ENCODE measurements at places on chromosomes 2 and 18.

DNA sequence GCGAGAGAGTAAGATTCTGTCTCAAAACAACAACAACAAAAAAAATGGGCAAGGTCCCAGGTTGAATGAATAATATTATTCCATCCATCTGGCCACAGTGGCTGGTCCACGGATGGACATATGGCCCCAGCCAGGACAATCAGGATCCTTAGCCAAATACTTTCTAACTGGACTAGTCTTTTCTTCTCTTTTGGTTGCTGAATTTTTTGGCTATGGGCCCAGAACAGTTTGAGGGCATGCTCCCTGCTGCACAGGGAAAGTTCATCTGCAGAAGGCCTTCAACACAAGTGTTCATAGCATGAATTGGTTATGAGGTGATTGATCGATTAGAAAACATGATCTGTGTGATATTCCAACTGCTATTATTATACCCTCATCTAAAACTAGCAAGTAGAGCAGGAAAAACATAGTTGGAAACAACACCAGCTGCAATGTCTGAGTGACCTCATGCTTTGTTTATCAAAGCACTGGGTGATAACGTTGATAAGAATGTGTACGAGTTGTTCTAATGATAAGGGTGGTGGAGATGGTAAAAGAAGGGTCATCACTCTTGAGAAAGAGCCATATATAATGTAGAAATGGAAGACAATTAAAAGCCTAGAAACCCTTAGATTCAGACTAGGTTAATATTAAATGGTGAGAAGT is 47.8 kb upstream of the RNF103 start:
- H3K4me1 ChIP-seq = peaks cover 9% of the 10 kb centered on the region
- DNase-seq = no peak
- no peak overlapping the region for H3K27ac ChIP-seq
- H3K4me3 ChIP-seq = no peak overlapping the region
- H3K27me3 ChIP-seq = peaks cover 2% of the 10 kb centered on the region

DNA sequence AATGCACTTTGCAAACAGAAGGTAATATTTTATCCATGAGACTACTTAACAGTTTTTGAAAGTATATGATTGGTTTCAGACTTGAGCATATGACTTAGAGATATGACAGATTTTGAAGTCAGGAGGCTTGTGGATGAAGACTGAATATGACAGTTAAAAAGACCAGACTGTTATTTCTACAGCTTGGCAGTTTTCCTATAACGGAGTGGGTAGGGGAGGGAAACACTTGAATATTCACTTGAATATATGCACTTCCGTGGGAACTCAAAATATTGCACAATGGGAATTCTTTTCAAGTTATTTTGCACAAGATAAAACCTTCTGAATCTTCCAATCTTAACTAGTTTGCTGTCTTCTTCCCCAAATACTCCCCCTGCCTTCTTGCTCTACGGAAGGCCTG is 64.6 kb upstream of the ACKR3 start:
- no peak for DNase-seq
- peaks cover 13% of the 10 kb centered on the region for H3K36me3 ChIP-seq
- no peak overlapping the region for H3K27ac ChIP-seq

DNA sequence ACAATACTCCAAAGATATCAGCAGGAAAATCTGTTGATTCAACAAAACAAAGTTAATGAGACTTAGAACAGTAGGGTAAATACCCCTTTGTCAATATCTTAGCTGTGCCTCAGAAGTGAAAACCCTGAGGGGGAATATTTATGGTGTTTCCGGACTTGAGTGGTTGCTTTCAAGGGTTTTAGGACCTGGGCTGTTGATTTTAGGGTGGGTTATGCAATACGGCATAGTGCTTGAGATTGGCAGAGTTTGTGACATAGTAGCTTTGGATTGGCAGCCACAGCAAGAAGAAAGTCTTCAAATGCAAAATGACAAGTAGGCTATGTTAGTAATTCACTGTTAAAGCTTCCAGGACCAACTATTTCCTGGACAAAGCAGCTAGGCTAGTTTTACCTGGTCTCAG is 826.3 kb upstream of the CDH2 start:
- H3K36me3 ChIP-seq = peaks cover 3% of the 10 kb centered on the region
- DNase-seq = no peak
- peaks cover 22% of the 10 kb centered on the region for H3K4me1 ChIP-seq
- no peaks in the 10 kb centered on the region for H3K27me3 ChIP-seq

DNA sequence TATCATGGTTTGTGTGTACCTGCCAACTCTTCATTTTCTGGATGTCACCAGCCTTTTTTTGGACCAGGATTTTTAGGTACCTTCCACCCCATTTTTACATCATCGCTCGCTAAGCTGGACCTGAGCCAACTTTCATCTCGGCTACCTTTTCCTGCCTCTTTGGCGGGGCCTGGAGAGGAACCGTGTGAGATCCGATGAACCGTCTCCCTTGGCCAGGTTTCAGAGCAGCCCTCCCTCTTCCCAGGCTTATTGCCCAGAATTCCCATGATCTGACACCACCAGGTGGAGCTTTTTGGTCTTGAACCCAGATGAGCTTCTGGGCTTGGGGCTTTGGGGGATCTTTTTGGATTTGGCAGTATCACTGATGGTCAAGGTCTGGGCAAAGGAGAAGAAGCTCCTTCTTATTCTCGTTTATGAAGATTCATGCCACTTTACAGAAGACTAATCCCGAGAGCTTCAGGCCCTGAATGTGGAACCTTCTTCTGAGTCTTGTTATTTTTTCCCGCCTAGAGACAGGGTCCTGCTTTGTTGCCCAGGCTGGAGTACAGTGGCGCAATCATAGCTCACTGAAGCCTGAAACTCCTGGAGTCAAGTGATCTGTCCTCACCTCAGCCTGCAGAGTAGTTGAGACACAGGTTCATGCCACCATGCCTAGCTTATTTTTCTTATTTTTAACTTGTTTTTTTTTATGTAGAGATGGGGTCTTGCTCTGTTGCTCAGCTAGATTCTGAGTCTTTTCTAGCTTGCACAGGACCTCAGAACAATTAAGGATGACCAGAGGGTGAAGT is 50.4 kb downstream of the GATA6 start:
- peaks cover 32% of the 10 kb centered on the region for H3K4me1 ChIP-seq
- H3K27me3 ChIP-seq = peaks cover 2% of the 10 kb centered on the region
- H3K36me3 ChIP-seq = no peaks in the 10 kb centered on the region
- H3K27ac ChIP-seq = no peak overlapping the region
- H3K4me3 ChIP-seq = no peak overlapping the region
- no peak for DNase-seq

DNA sequence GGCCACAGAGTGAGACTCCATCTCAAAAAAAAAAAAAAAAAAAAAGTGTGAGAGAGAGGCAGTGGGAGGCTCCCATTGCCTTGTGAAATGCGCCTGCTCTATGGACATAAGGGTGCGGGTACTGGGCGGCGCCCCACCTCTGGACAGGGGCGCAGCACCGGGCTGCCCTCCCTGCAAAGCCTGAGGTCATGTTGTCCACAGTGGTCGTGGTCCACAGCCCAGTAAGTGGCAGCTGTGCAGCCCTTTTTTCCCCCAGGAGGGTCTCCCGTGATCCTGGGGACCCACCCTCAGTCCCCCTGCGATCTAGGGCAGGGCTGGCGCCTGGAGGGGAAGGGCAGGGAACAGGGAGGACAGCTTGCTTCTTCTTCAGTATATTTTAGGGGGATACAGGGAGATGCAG is 37.8 kb downstream of the LPIN1 start:
- no peak overlapping the region for H3K4me3 ChIP-seq
- H3K27me3 ChIP-seq = peaks cover 4% of the 10 kb centered on the region
- peaks cover 36% of the 10 kb centered on the region for H3K36me3 ChIP-seq

DNA sequence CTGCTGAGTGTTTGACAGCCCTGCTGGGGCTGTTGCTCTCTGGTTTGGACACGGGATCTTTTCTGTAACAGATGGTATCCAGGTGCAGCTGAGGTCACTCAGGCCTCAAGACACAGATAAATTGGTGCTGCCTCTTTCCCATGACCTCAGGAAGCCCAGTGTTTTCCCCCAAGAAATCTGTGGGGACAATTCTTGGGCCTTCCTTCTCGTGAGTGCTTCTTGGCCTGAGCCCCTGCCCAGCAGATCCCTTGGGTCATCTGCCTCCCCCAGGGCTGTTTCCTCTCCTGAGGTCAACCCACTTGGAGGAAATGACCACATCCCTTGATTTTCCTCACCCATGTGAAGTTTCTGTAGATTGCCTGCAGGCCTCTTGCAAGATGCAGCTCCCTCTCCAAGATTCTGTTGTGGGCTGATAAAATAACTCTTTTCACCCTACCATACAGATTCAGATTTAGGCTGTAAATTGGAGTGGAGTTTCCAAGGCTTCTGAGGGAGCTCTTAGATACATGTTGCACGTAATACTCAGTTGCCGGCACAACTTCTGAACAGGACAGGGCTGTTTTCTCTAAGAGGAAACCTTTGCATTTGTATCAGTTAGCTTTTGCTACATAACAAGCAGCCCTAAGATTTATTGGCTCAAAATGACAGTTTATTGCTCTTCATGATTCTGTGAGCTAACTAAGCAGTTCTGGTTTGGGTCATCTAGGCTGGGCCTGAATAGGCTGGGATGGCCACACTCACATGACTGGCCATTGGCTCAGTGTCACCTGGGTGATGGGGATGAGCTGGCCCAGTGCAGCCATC is 13.1 kb downstream of the ZAP70 start:
- peaks cover 32% of the 10 kb centered on the region for H3K36me3 ChIP-seq
- peaks cover 3% of the 10 kb centered on the region for H3K27me3 ChIP-seq
- H3K4me1 ChIP-seq = peaks cover 21% of the 10 kb centered on the region

DNA sequence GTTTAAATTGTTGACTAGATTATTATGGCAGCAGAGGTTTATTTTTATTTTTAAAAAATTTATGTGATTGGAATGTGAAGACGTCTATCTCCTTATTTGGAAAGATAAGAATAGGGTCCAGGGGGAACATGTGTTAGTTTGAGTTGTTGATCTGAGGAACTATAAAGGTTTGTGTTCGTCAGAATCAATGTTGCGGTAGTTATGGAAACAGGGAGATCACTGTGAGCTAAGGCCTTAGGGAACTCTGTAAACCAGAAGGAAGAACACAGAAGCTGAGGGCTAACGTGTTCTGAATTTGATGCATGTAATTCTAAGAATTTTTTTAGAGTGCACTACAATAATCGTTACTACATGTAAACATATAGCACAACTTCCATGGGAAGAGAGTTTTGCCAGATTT is 168.5 kb upstream of the ZSWIM2 start:
- H3K4me1 ChIP-seq = no peaks in the 10 kb centered on the region
- no peak overlapping the region for H3K27ac ChIP-seq
- H3K36me3 ChIP-seq = no peaks in the 10 kb centered on the region
- H3K4me3 ChIP-seq = no peak overlapping the region
- DNase-seq = no peak
